Lower lobe of right lung (tissue), 2 donors: ENCODE measurements at places on chromosomes 4 and X. TPM values are rescaled to one million over a fixed set of nuclear protein-coding genes. Genes with fewer than 3 reads are reported as not detected.

DNA sequence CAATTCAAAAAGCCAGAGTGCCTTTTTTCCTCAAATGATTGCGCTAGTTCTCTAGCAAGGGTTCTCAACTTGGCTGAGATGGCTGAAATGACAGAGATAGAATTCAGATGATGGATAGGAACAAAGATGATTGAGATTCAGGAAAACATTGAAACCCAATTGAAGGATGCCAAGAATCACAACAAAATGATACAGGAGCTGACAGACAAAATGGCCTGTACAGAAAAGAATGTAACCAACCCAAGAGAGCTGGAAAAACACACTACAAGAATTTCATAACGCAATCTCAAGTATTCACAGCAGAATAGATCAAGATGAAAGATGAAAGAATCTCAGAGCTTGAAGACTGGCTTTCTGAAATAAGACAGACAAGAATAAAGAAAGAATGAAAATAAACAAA, 51.7 kb upstream of the MMAA start:
- no peak overlapping the region for H3K27ac ChIP-seq
- no peak for DNase-seq
- H3K36me3 ChIP-seq, result no peaks in the 10 kb centered on the region
- no peaks in the 10 kb centered on the region for H3K4me1 ChIP-seq
- H3K27me3 ChIP-seq, result no peaks in the 10 kb centered on the region

GRCh38 chr4:76997077-76997476, 47.5 kb downstream of the SEPTIN11 start:
- DNase-seq, result no peak
- H3K27me3 ChIP-seq, result no peaks in the 10 kb centered on the region
- H3K36me3 ChIP-seq, result peaks cover 32% of the 10 kb centered on the region
- H3K27ac ChIP-seq, result no peak overlapping the region
- H3K4me1 ChIP-seq, result peaks cover 12% of the 10 kb centered on the region
- no peak overlapping the region for H3K4me3 ChIP-seq

DNA sequence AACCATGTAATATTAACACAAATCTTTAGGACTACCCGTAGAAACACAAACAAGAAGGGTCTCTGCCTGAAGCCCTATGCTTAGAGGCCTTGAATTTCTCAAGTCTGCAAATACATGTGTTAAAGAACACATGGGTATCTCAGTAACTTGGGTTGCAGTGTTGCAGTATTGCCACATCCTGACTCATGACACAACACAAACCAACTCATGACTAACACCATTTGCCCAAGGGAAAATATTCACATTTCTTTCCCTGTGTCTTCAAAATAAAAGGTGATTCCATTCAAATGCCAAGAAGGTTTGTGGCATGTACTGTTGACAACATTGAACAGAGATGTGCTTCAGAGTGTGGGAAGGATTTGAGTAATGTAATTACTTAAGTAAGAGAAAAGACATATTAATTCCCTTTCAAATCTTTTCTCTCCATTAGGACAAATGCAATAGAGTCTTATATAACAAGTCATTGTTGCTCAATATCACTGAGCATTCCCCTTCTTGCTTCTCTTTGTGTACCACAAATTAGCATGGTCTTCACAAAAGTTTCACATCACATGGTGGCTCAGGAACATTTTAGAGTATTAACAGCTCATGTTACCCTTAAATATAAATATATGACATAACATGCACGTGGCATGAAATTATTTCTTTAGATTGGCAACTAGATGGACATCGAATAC, 487.1 kb downstream of the STPG2 start:
- H3K4me1 ChIP-seq, result no peaks in the 10 kb centered on the region
- H3K27ac ChIP-seq, result no peak overlapping the region
- H3K4me3 ChIP-seq, result no peak overlapping the region
- no peak for DNase-seq
- H3K36me3 ChIP-seq, result no peaks in the 10 kb centered on the region

DNA sequence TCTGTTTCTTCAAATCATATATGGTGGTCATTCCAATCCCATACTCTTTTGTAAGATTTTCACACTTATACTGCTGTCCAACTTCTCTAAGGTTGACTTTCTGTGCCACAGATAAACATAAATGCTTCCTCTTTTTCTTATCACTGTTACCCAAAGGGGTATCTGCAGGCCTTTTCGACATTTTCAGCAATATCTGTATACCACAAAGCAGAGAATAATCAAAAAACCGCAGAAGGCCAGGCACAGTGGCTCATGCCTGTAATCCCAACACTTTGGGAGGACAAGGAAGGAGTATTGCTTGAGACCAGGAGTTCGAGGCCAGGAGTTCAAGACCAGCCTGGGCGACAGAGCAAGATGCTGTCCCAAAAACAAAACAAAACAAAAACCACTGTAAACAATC, 3.1 kb upstream of the RFC1 start:
- no peak overlapping the region for H3K4me3 ChIP-seq
- peaks cover 18% of the 10 kb centered on the region for H3K4me1 ChIP-seq
- H3K27ac ChIP-seq, result no peak overlapping the region
- H3K27me3 ChIP-seq, result no peaks in the 10 kb centered on the region
- DNase-seq, result no peak
- no peaks in the 10 kb centered on the region for H3K36me3 ChIP-seq

- H3K36me3 ChIP-seq, result no peaks in the 10 kb centered on the region
- H3K4me3 ChIP-seq, result no peak overlapping the region
- no peak for DNase-seq
- H3K4me1 ChIP-seq, result no peaks in the 10 kb centered on the region
Observed at GRCh38 chr4:124037236-124037635, 640.6 kb downstream of the SPRY1 start.

- H3K27me3 ChIP-seq, result no peaks in the 10 kb centered on the region
- DNase-seq, result no peak
- H3K4me1 ChIP-seq, result no peaks in the 10 kb centered on the region
Observed at GRCh38 chrX:123742440-123742839, 9.6 kb upstream of the THOC2 start.

DNA sequence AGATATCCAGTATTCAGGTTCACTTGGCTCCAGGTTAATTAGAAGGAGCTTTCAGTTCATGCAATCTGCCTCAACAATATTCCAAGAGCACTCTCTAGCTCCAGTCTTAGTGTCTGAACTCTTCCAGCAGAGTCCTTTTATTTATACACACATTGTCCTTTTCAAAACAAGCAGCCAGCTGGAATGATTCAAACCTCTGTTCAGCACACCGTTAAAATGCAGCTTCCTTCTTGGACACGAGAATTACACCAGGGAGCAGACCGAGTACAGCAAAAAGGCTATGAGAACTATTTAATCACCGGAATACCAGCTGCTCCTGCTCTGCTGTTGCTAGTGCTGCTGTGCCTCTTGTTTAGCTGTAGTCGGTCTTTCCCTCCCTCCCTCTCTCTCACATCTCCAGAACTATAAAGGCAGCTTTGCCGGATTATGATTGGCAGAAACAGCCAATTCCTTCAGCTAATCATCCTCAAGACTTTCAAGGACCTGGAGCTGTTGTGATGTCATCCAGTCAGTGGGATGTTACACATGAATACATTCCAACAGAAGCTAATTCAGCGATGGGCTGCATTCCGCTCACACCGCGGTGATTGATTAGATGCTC, at the start of gene NDST4:
TSS of gene NDST4 (minus strand) at position 115 of the 601 bp plus-strand sequence. CDS start 36,584 bp downstream, outside the sequence.
- DNase-seq, result no peak
- no peak within 1 kb of the TSS for H3K27ac ChIP-seq
- H3K36me3 ChIP-seq, result no peaks in the 10 kb centered on the region
- no peaks in the 10 kb centered on the region for H3K27me3 ChIP-seq

DNA sequence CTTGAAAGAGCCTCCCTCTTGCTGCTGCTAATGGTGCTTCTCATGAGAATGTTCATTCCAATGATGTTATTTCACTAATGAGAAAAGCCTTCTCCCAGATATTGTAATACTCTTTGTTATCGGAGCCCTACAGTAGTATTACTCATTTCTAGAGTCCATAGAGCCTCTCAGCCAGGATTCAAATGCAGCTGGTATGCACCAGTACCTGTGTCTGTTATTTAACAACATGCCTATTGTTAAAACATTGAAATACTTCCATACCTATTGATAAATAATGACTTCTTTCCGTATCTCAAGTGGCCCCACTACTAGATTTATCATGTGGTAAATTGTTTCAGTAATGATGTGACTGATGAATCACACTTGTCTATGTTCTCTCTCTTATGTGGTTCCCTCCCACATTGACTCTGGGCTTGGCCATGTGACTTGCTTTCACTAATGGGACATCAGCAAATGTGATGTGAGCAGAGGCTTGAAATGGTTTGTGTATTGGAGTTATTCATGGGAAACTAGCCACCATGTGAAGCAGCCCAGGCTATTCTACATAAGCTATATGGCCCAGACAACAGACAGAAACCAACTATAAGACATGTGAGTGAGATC, 207.6 kb downstream of the THOC2 start:
- H3K4me3 ChIP-seq, result no peak overlapping the region
- H3K27me3 ChIP-seq, result no peaks in the 10 kb centered on the region
- H3K27ac ChIP-seq, result no peak overlapping the region
- DNase-seq, result no peak
- no peaks in the 10 kb centered on the region for H3K4me1 ChIP-seq

DNA sequence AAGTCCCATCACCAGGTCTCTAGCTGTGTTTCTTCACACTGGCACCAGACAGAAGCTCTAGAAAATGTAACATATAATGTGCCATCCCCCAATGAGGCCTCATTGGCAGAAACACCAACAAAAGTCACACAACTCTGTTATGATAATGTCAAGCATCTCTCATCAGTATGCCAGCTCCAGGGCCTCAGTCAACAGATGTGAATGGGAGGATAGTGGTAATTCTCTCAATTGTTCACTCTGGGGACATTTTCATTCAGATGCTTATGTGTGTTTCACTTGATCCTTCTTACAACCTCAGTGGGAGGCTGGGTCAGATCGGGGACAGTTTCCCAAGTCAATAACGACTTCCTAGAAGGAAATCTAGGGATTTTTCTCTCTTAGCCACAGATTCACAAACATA, 57.5 kb upstream of the SCOC start:
- no peak overlapping the region for H3K27ac ChIP-seq
- H3K27me3 ChIP-seq, result no peaks in the 10 kb centered on the region
- H3K4me3 ChIP-seq, result no peak overlapping the region
- H3K36me3 ChIP-seq, result no peaks in the 10 kb centered on the region
- H3K4me1 ChIP-seq, result no peaks in the 10 kb centered on the region

The METAP1 gene
- 31.5 TPM for total RNA-seq

The OTUD6A gene
- total RNA-seq, result not detected

DNA sequence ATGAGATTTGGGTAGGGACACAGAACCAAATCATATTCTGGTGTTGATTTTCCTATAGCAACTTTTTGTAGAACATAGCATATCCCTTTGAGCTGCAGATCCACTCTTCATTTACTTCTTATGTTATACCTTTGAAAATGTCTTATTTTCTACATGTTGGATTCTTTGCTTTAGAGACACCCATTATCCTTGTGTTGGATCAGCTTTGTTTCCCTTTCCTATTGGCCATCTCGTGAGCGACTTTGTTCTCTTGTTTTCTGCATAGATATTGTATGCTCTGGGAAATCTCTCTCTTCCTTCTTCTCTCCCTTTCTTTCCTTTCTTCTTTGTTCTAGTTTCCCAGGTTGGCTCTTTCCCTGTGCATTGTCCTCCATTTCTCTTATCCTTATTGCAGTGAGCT, 59.6 kb downstream of the DRD5 start:
- DNase-seq, result no peak
- no peaks in the 10 kb centered on the region for H3K27me3 ChIP-seq
- H3K4me3 ChIP-seq, result no peak overlapping the region
- no peaks in the 10 kb centered on the region for H3K4me1 ChIP-seq
- no peak overlapping the region for H3K27ac ChIP-seq

GRCh38 chr4:75916091-75916661, 13.9 kb upstream of the PPEF2 start:
- H3K4me1 ChIP-seq, result no peaks in the 10 kb centered on the region
- peaks cover 49% of the 10 kb centered on the region for H3K36me3 ChIP-seq

DNA sequence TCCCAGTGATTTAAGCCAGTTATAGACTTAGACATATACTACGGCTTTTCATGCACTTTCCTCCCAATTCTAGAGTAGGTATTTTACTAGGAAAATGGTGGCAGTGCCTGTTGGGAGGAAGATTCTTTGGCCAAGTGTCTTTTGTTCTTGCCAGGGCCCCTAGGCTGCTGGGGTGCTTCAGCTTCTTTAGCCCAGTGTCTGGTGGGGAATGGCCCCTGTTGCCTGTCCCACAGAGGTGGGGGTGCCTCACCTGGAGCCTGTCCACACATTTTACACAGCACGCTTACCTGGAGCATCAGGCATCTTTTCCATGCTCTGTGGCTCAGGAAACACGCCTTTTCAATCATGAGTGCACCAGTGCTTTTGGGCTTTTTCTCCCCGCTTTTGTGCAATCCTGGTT, 33.2 kb upstream of the MSANTD1 start:
- DNase-seq, result no peak
- H3K27me3 ChIP-seq, result no peaks in the 10 kb centered on the region
- H3K4me3 ChIP-seq, result no peak overlapping the region
- H3K4me1 ChIP-seq, result no peaks in the 10 kb centered on the region

DNA sequence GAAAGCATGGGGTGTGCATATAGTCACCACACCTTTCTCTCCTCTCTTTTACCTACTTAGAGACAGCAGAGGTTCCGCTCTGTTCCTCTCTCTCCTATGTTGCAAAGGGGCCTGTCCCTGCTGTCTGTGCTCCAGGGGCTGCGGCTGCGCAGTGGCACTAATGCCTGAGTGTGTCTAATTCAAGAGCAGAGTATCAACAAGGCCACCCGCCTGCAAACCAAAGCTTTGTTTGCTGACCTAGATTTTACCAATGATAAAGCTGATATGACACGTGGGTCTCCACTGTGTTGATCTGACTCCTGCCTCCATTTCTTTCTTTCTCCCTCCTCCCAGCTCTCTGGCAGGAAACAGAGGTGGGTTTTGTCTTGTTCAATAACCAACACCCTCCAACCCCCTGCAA, 74.9 kb downstream of the NSG1 start:
- H3K4me1 ChIP-seq, result no peaks in the 10 kb centered on the region
- H3K4me3 ChIP-seq, result no peak overlapping the region
- no peak overlapping the region for H3K27ac ChIP-seq
- H3K27me3 ChIP-seq, result no peaks in the 10 kb centered on the region
- peaks cover 58% of the 10 kb centered on the region for H3K36me3 ChIP-seq

The BOD1L1 gene
- total RNA-seq, result 42.7 TPM

DNA sequence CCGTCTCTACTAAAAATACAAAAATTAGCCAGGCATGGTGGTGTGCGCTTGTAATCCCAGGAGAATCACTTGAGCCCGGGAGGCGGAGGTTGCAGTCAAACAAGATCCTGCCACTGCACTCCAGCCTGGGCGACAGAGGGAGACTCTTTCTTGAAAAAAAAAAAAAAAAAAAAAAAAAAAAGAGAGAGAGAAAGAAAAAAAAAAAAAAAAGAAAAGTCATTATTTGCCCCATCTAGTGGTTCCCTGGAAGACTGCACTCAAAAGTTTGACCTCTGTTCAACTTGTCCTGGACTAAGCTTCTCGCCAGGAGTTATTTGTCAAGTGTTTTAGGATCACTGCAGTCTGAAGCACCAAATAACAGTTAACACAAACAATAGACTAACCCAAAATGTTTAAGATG, 45.3 kb upstream of the KCTD8 start:
- no peak for DNase-seq
- no peaks in the 10 kb centered on the region for H3K27me3 ChIP-seq
- H3K36me3 ChIP-seq, result no peaks in the 10 kb centered on the region
